ENCODE measurements at places on chromosomes 2 and 18.

DNA sequence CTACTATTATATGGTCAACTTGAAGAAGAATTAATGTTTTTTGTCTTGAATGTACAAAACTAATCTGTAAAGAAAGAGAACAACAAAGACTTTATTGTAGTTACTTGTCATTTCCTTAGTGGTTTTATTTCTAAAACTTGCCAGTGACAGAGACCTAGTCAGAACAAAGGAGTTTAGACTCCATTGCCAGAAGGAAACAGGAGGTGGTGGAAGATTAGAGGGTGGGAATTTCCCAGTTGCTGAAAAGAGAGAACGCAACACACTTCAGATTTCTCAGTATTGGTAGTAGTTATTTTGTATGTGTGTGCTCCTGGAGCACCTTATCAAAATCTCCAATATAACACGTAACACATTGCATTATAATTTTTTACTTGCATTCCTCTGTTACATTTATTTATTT is 81.4 kb downstream of the CDCA7 start:
- DNase-seq, result no peak

DNA sequence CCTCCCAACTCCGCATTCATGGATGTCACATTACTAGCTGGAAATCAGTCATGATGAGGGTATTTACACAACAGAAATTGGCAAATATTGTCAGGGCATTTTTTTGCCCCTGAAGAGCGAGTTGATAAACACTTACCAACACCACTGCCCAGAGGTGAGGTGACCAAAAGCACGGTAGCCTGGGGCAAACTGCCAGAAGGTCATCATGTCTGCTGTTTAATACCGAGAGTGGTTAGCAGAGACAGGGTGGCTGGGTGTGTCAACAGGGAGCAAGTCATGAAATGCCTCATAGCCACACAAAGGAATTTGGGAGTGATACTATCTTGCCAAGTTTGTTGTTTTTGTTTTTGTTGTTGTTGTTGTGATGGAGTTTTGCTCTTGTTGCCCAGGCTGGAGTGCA is 37.0 kb upstream of the EPC2 start:
- no peak for DNase-seq

DNA sequence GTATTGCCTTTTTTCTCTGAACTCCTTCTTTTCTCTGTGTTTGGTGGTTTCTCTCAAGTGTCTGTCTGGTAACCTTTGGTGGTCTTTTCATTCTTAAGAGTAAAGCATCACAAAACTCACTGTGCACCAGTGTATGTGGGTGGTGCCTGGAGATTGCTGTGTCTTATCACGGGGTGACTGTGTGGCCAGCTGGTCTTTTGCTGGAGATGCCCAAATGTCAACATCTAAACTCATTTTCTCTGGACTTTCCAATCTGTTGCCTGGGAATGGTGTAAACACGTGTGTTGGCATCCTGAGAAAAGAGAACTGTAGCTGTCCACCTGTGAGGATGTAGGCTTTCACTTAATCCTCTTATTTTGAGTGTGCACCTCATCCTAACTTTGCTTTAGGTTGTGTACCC is 323.2 kb downstream of the AGPS start:
- no peak for DNase-seq

- DNase-seq, result no peak
Observed at GRCh38 chr2:157438863-157439823, 4.7 kb downstream of the CYTIP start.

GRCh38 chr18:51153659-51154371 is 43.7 kb downstream of the MEX3C start:
- DNase-seq, result no peak

DNA sequence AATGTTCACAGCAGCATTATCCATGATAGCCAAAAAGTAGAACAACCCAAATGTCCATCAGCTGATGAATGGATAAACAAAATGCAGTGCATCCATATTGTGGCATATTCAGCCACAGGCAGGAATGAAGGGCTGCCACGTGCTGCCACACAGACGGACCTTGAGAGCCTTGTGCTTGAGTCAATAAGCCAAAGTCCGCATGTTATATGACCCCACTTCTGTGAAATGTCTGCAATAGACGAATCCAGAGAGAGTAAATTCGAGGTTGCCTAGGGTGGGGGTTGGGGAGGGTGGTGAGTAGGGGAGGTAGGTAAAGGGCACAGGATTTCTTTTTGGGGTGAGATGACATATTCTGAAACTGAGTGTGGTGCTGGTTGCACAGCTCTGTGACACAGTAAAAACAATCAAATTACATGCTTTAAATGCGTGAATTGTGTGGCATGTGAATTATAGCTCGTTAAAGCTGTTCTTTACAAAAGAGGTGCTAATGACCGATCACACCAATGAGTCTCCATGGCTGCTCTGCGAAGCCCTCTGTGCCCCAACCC is 38.9 kb upstream of the LDLRAD4 start:
- DNase-seq, result no peak

DNA sequence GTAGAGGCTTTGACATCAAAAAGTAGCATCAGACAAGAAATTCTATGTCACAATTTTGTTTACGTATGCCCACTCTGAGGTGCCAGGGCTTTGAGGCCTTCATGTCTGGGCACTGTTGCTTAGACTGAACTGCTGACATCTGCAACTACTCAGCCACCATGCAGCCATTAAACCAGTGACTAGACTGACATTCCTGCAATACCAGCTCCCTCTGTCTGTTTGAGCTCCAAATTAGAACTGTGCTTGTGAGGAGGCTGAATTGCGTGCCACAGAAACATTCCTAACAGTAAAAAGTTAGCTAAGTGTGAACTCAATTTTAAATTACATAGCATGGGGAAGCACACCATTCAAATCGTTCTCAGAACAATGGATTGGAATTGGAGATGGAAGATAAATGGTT is 163.2 kb downstream of the INSIG2 start:
- peak; percentile 20 for DNase-seq

DNA sequence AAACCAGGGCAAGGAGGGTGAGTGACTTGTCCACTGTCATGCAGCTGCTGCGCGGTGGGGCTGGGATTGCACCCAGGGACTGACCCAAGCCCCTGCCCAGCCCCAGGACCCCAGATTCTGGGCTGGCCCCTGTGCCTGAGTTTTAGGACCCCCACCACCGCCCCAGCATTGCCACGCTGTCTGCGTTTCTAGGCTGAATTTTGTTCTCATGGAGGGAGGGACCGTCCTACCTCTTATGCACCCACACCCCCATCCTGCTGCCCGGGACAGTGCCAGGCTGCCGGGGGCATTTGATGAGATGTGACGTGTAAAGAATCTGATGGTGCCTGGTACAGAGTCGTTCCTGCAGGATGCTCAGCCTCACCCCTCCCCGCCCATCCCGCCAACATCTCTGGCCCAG is 111.0 kb upstream of the ODC1 start:
- DNase-seq, result no peak

- no peak for DNase-seq
Observed at GRCh38 chr18:71583252-71583651, 960.9 kb downstream of the CBLN2 start.

- DNase-seq, result no peak
Observed at GRCh38 chr18:13407484-13407883, 188.9 kb downstream of the LDLRAD4 start.

GRCh38 chr18:3482258-3482657 is 32.3 kb downstream of the TGIF1 start:
- DNase-seq, result no peak

DNA sequence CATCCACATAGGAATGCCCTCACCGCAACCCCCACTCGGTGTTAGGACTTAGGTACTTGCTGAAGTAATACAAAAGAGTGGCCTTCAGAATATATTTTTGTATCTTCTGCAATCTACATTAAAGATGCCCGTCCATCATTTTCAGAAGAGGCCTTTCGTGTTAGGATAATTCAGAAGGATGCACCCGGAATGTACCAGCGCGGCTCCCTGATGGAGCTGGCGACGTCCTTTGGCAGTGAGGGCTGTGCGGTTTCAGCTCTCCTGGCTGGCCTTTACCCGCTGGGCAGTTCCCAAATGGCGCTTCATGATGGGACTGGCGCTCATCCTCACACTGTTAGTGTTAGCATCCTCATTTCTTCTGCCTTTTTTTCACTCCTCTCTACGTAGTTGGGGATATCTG is 15.3 kb downstream of the TWIST2 start:
- no peak for DNase-seq

- DNase-seq, result no peak
Observed at GRCh38 chr2:97698530-97698929, 14.8 kb upstream of the ZAP70 start.

DNA sequence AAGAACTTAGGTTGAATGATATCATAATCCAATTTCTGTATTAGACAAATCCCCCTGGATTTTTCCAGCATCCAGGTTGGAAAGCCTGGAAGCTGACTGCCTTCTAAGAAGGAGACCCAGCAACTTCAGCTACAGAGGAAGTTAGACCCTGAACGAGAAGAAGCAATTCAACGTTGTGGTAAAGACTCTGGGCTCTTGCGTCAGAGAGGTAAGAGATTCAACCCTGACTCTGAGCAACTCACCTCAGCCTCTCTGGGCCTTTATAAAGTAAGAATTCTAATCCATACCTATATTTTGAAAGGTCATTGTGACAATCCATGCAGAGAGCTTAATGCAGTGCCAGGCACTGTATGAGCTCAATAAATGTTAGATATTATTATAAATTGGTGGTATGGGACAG is 9.7 kb downstream of the E2F6 start:
- DNase-seq, result no peak

DNA sequence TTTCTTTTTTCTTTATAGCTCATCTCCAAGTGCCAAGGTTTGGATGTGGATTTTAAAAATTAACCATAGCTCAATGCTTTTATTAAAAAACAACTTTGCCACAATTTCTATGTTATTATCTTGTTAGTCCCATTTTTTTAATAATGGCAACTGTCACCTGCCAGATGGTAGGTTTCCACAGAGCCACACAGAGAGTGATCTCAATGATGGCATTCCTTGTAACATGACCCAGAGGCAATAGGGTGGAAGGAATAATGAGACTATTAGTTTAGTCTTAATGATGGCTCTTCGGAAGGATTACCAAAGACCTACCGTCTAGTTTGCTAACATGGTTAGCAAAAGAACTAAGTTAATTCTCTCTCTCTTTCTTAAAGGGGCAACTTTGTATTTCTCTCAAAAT is 64.0 kb downstream of the REL start:
- no peak for DNase-seq

DNA sequence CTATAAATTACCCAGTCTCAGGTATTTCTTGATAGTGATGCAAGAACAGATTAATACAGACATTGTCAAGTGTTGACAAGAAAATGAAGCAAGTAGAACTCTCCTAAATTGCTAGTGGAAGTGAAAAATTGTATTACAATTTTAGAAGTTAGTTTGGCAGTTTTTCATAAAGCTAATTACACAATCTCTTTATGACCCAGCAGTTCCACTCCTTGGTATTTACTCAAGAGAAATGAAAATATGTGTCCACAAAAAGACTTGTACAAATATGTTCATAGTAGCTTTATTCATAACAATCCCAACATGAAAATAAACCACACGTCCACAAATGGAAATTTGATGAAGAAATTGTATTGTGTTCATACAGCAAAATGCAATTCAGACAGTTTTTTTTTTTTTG is 49.4 kb downstream of the PDE1A start:
- DNase-seq, result no peak

- DNase-seq, result no peak
Observed at GRCh38 chr2:45406621-45407020, 204.4 kb downstream of the SRBD1 start.

- no peak for DNase-seq
Observed at GRCh38 chr2:6031200-6031867, 339.1 kb downstream of the SOX11 start.

DNA sequence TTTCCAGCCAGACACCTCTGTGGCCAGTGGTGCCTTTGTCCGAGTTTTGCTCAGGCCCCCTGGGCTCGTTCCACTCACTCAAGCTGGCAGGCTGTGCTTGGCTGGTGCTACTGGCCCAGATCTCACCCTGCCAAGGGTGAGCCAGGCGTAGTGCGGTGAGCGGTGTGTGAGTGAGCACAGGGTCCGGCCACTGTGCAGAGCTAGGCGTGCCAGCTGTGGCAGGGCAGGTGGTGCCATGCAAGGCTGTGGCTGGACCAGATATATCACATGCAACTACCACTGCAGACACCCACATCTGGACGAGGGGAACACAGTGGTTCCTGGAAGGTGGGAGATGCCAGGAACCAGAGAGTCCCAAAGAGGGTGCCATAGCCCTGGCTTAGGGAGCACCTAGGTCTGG is 70.1 kb downstream of the SRBD1 start:
- DNase-seq, result no peak

DNA sequence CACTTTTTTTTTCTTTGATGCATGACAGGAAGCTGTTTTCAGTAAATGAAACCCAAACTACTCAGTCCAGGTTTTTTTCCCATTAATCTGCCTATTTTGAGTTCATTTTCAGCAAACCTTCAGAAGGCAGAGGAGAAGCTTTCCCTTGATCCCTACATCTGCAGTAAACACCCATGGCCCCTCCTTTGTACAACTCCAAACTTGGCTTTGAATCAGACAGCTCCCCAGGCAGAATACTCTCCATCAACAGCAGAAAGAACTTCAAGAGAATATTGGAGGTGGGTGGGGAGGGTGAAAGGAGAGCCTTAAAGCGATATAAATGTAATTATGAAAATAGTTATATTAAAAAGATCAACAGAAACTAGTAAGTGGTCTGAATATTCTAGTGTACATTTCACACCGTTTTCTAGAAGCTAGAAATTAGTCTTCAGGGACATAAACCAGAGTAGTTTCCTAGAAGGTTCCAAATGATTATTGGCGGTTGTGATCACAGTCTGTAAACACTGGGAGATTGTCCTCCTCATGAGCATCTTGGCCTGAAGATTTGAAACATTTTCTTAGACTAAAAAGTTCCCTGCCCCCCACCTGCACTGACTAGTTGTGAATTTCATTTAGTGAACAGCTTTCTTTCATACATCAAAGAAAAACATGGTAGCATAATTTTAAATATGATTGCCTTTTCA is 75.1 kb upstream of the STK39 start:
- DNase-seq, result no peak

- no peak for DNase-seq
Observed at GRCh38 chr18:22999212-22999611, 66.1 kb downstream of the RBBP8 start.

GRCh38 chr18:48719388-48719787 is 180.6 kb downstream of the CTIF start:
- no peak for DNase-seq

GRCh38 chr2:106075048-106075447 is 119.1 kb downstream of the UXS1 start:
- DNase-seq, result no peak

Measured in NT2/D1 (cell line).